ENCODE measurements at places on chromosomes 11 and 22. TPM values are rescaled to one million over a fixed set of nuclear protein-coding genes. Genes with fewer than 3 reads are reported as not detected.

DNA sequence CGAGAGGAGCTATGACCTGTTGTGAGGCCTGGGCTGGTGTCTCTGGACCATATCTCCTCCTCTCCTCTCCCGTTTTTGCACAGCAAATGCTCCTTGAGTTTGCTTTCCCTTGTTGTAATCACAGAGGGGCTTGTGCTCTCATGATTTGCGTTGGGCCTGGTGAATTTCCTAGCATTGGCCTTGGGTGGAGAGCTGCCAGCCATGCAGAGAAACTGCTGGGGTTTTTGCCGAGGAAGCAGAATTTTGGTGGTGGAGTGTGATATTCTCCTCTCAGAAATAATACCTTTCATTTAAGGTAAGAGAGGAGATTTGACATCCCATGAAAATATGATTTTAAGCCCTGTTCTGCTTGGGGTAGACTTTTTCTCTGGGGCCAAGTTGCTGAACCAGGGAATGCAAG lies 175.7 kb upstream of the CADM1 start:
- H3K4me1 ChIP-seq: no peaks in the 10 kb centered on the region
- H3K27ac ChIP-seq: no peak overlapping the region
- no peaks in the 10 kb centered on the region for H3K36me3 ChIP-seq
- no peak overlapping the region for H3K4me3 ChIP-seq
- H3K27me3 ChIP-seq: peaks cover 10% of the 10 kb centered on the region
- DNase-seq: no peak

The RPL3 gene
- 3,455 TPM for total RNA-seq

The MIAT gene
- 113 TPM for total RNA-seq

The ANO3 gene
- not detected for total RNA-seq

All from activated T-cell treated with anti-CD3 and anti-CD28 coated beads, Interleukin-2, amount 50 U/mL, for 72 hours (primary cell).